8988T (cell line): ENCODE measurements at places on chromosomes 1 and 21.

- peak; percentile 25 for DNase-seq
Measured at GRCh38 chr1:51518033-51518585, 957 bp downstream of the EPS15 start.

DNA sequence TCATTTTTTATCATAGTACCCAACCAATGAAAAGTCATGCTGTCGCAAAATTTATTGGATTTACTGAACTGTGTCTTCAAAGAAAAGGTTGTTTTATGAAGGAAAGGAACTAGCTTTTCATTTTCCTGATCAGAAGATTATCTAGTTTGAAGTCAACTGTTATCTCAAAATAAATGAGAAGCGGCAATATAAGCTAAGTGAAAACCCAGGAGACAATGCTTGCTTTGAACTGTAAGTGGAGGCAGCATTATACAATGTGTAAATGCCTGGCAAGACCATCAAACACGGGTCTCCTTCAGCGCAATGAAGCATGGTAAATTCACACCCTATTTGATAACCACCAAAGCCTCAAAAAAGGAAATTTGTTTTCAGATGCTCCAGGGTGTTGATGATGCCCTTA is 134.4 kb upstream of the PTBP2 start:
- DNase-seq: no peak

GRCh38 chr21:46617267-46618051 is 12.6 kb upstream of the S100B start:
- DNase-seq: no peak

DNA sequence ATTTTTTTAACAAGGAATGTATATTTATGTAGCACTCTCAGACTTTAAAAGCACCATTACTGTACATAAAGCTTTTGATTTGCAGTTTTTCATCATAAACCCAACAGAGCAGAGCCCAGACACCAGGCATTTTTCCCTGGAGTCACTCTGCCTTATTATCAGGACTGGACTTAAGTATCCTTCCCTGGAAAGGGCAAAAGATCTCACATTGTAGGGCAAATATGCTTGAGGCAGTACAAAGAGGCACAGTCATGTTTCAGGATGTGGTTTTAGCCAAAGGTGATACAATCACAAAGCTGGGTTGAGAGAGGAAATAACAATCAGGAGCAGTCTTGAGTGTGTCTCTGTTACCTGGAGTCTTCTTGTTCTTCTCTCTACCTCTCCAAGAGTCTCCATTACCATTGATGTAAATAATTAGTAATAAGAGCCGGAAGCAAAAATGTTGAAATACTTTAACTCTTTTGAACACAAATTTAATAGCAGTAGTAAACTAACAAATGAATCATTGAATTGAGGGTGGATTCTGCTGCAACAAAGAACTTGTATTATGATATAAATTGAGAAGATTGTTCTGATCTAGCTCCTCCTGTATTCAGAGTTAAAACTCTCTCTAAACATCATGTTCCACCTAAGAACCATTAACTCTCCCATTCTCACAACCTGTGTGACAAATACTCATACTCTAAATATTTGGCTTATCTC is 160.5 kb downstream of the LTN1 start:
- DNase-seq: no peak

GRCh38 chr1:41240781-41241353 is 1.2 kb downstream of the SCMH1 start:
- no peak for DNase-seq

- DNase-seq: no peak
Measured at GRCh38 chr1:181350131-181350530, 133.2 kb upstream of the CACNA1E start.

DNA sequence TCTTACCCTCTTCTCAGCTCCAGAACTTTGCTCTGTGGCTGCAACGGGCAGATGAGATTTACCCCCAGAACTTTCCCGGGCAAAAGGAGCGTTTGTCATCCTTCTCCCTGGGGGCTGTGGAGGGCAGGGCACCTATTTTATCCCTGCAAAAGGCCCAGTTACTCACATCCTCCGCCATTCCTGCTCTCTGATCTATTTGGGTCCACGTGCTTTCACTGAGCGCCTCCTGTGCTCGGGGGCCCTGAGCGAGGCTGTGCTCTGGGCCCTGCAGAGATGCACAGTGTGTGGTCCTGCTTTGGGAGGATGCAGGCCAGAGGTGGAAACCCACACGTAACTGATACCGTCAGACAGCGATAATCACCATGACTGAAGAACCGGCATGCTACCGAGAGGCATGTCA is 2.4 kb upstream of the CSMD2 start:
- DNase-seq: no peak

- DNase-seq: no peak
Measured at GRCh38 chr1:226643611-226644540, 95.2 kb downstream of the ITPKB start.

DNA sequence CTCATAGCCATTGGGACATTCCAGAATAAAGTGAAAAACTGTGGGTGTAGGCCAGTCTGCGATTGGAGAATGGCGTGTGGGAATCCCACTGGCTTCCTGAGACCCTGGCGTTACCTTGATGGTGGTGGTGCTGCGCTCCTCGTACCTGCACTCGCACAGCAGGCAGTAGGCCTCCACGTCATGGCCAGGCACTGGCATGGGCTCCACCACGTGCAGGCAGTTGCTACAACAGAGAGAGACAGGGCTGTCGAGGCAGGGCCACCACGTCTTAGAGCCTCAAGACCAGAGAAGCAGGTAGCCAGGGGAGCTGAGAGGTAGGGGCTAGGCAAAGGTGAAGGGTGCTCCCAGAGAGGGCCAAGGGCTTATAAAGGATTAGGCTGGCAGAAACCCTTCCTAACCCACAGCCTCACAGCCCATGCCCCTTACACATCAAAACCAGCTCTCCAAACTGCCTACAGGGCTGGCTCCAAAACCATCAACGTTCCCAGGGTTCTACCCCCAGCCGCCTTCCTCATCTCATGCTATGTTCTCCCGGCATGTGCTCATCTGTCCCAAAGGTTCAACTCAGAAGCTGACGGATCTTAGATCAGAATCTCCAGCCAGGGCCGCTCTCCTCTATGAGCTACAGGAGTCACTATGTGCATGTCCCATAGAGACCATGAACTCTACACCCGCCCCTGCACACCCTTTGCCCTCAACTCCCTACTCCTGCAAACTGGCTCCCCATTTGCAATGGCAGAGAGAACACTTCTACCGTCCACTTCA is 7.5 kb downstream of the TMEM9 start:
- DNase-seq: no peak

- DNase-seq: no peak
Measured at GRCh38 chr1:156233426-156234127, 8.4 kb upstream of the BGLAP start.

GRCh38 chr1:102897557-102897956 is 210.8 kb downstream of the COL11A1 start:
- DNase-seq: no peak
